Stimulated activated CD8-positive, alpha-beta memory T cell treated with anti-CD3 and anti-CD28 coated beads, Interleukin-4, amount 100 ng/mL, for 4 hours (primary cell): ENCODE measurements at places on chromosomes 2 and 18.

DNA sequence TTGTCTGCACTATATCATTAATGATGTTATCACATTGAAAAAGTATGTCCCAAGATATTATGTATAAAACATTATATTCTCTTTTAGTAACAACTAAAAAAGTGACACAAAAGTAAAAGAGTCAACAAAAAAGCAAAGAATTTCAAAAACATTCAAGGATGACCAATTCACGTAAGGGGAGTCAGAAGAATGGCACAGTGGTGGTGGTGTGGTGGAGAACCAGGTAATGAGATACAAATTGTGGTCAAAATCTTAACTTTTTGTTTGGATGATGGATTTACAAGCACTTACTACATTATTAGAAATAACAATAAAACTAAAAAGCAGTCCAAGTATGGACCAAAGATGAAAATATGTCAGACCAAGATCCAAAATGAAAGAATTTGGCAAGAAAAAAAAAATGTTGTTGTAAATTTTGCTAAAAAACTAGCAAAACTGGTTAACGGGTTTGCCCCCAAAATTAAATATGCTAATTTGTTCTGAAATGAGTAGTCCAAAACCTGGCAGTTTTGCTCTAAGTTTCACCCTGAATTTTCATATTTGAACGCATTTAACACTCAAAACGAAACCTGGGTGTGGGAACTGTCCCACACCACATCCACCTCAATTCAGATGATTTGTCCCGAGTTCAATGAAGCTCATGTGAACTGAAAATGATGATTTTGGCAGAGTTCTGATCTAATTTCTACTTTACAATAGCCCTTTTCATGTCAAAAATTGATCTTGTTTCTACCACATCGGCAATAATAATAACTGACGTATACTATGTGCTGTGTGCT lies 135.8 kb downstream of the IKZF2 start:
- no peak for DNase-seq

DNA sequence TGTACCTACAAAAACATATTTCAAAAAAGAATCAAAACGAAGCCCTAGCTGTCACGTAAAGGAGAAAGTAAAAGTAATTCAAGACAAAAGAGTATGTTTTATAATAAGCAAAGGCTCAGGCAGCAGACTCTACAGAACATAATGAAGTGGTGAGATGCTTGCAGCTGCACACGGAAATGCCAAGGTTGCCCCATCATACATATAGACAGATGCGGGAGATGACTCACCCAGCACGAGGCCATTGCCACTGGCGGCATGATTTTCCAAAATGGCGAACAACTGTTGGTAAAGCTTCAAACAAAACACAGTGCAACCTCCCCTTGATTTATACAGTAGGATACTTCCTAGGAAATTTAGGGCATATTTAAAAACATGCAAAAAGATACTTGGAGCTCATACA lies 26.0 kb upstream of the C1QL2 start:
- DNase-seq: no peak

DNA sequence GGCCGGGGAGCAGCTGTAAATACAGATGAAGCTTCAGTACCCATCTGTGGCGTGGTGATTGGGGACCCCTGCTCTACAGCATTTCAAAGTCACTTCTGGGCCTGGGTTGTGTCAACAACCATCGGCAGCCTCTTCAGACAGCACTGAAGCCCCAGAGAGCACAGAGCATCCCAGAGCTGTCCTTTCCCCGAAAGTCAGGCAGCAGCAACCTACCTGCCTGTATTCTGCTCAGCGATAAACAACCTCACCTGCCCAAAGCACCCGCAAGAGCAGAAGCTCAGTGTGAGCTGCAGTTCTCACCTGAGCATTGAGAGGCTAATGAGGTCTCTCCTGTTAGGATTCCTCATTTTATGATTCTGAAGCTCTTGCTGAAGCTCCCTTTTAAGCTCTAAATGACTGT lies 19.3 kb downstream of the TRABD2A start:
- no peak for DNase-seq

DNA sequence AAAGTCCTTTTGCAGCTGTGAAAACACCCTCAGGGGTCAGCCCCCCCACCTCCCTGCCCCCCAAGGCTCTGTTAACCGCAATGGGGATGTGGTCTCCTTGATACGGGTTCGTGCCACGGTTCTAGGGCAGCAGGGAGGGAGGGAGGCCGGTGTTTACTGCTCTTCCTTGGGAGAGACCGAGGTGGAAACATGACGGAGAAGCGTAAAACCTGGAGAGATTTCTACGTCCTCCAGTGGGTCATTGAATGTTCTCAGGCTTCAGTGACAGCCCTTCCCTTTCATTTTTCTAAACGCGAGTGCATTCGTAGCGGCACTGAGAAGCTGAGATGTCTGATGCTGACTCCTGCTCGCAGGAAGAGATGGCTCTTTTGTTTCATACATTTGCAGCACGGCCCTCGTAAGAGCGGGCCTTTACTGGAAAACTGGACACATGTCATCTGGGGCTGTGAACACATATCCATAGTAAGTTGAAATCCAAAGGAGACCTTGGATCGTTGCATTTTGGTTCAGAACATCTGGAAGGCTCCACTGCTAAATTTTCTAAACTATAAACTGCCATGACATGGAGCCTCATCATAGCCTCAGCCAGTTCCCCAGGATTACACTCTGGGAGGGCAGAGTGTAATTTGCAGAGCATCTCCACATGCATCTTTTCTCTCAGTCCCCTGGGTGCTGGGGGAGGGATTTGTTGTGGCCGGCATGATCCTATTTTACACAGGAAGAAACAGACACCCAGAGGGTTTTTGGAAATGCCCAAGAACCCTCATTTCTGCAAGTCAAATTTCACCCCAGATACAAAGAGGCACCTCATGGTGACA lies 40.6 kb upstream of the HDAC4 start:
- DNase-seq: no peak

- no peak for DNase-seq
Measured at GRCh38 chr2:25125976-25126375, 42.4 kb downstream of the POMC start.
